Stimulated activated CD8-positive, alpha-beta memory T cell treated with anti-CD3 and anti-CD28 coated beads, Interleukin-2, amount 100 ng/mL, for 1 hour (primary cell): ENCODE measurements at places on chromosomes 13 and 19.

DNA sequence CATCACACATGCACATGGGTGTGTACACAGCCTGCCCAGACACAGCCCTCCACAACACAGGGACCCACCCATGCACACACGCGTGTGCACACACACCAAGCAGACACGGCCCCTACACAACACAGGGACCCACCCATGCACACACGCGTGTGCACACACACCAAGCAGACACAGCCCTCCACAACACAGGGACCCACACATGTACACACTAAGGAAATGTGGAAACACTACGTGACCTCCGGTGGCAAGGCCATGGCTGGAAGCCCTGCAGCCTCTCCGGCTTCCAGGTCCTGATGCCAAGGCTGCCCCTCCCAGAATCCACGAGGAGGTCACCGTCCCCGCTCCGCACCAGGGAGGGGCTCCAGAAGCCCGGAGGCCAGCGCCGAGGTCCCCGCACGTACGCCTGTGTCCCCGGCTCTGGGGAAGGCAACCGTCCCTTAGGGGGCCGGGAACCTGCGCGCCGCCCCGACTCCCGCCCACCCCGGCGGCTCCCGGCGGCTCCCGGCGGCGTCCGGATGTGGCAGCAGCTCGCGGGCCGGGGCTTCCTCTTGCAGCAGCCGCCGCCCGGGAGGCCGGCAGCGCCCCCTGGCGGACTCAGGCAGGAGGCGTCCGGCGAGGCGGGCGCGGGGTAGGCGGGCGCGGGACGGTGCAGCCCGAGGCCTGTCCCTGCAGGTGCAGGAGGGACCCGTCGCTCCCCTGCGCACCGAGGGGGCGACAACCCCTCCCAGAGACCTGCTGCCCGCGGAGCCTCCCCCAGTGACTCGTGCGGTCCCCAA lies 29.8 kb upstream of the GRTP1 start:
- peak; percentile 71 for DNase-seq

- DNase-seq: no peak
Observed at GRCh38 chr13:37142877-37143276, 37.4 kb upstream of the CSNK1A1L start.

DNA sequence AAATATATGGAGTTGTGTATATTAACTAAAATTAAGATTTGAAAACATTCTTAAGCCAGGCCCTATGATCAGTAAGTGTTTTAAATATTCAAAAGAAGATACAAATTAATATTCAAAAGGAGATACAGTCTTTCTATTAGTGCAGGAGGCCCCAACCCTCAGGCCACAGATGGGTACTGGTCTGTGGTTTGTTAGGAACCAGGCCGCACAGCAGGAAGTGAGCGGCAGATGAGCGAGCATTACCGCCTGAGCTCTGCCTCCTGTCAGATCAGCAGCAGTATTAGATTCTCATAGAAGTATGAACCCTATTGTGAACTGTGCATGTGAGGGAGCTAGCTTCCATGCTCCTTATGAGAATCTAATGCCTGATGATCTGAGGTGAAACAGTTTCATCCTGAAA lies 232.9 kb downstream of the FOXO1 start:
- DNase-seq: no peak

GRCh38 chr13:50290186-50290585 lies 274.9 kb downstream of the KCNRG start:
- DNase-seq: no peak

- DNase-seq: no peak
Observed at GRCh38 chr19:48907671-48908070, 7.6 kb downstream of the NUCB1 start.

DNA sequence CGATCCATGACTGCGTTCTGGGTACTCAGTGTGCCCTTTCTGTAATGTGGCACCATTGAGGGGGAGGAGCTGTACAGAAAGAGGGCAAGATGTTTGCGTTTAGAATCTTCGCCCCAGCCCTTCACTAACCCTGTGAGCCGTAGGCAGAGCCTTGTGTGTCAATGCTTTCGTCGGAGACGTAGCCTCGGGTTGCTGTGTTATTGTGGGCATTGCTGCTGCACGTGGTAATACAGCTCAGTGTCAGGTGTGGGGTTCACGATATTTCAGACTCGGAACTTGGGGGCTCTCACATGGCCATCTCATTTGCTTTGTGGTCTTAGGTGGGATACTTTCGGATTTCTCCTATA lies 6.1 kb downstream of the RPS9 start:
- no peak for DNase-seq

DNA sequence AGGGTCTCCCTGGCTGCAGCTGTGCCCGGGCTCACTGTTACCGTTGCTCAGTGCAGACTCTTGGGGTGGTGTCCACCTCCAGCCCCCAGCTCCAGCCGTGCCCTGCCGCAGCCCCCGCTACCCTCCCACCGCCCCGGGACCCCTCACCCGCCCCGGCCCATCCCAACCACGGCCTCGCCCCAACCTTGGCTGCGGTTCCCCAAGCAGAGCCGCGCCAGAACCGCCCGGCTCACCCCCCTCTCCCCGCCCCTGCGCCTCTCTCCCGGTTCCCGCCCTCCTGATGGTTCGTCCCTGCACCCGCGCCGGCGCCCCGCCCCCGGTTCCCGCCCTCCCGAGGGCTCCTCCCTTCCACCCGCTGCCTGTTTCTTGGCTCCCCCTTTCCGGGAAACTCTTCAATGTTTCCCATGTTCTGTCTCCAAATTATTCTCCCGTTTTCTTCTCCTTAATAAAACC lies 40.3 kb downstream of the ANKRD10 start:
- DNase-seq: no peak

DNA sequence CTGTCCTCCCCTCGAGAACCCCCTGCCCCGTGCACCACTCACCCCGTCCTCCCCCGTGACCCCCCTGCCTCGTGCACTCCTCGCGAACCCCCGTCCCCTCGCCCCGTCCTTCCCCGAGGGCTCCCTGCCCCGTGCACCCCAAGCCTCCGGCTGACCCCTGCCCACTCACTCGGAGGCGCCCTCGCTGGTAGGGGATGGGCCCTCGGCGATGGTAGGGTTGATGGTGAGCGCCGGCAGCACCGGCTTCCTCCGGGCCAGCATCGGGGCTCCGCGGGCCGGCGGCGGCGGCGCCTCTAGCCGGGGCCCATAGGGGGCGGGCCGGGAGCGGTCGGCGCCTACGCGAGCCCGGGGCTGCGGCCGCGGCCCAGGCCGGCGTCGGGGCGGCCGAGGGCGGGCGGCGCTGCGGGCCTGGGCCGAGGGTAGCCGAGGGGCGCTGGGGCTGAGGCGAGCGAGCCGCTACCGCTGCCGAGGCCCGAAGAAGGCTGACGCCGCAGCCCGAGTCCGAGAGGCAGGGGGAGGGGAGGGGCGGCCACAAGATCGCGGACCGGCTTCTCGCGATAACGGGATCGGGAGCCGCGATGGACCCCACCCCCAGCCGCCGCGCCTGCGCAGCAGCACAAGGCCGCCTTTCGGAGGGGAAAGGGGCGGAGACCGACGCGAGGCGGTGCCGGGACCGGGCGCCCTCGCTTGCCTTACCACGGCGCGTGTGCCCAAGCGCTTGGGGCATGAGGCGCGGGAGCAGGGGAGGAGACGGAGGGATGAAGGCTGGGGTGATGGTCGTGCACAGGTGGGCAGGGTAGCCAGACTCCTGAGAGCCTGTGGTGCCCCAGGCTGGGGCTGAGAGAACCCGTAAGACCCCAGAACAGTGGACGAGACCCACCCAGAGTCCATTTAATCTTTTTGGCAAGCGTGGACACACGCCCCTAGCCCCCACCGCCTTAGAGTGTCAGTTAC lies at the start of gene MAP2K2:
Gene MAP2K2 (minus strand): TSS at position 508 of the 954 bp plus-strand sequence. CDS start 247 bp downstream, at position 261.
- peak; percentile 95 for DNase-seq

GRCh38 chr13:55437162-55437561 lies 1703.6 kb upstream of the PRR20A start:
- no peak for DNase-seq

- DNase-seq: no peak
Observed at GRCh38 chr13:32624441-32624840, 38.2 kb downstream of the PDS5B start.

DNA sequence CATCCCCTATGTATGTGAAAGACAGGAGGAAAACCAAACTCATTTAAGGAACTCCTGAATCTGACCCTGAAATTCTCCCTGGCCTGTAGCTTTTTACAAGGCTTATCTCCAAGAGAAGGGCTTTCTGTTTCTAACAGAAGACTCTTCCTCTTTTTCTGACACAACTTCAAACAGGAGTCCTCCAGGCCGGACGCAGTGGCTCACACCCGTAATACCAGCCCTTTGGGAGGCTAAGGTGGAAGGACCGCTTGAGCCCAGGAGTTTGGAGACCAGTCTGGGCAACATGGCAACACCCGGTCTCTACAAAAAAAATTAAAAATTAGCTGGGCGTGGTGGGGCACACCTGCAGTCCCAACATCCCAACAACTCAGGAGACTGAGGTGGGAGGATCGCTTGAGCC lies 41.9 kb downstream of the CARS2 start:
- no peak for DNase-seq

DNA sequence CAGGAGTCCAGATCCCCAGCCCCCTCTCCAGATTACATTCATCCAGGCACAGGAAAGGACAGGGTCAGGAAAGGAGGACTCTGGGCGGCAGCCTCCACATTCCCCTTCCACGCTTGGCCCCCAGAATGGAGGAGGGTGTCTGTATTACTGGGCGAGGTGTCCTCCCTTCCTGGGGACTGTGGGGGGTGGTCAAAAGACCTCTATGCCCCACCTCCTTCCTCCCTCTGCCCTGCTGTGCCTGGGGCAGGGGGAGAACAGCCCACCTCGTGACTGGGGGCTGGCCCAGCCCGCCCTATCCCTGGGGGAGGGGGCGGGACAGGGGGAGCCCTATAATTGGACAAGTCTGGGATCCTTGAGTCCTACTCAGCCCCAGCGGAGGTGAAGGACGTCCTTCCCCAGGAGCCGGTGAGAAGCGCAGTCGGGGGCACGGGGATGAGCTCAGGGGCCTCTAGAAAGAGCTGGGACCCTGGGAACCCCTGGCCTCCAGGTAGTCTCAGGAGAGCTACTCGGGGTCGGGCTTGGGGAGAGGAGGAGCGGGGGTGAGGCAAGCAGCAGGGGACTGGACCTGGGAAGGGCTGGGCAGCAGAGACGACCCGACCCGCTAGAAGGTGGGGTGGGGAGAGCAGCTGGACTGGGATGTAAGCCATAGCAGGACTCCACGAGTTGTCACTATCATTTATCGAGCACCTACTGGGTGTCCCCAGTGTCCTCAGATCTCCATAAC lies at the start of gene APOE:
Gene APOE (plus strand): TSS at position 360 of the 724 bp plus-strand sequence. CDS start 829 bp downstream, outside the sequence.
- DNase-seq: no peak

GRCh38 chr19:6801485-6802086 lies 29.1 kb downstream of the VAV1 start:
- DNase-seq: peak; percentile 60

GRCh38 chr13:31595563-31595962 lies 143.8 kb upstream of the RXFP2 start:
- DNase-seq: no peak

DNA sequence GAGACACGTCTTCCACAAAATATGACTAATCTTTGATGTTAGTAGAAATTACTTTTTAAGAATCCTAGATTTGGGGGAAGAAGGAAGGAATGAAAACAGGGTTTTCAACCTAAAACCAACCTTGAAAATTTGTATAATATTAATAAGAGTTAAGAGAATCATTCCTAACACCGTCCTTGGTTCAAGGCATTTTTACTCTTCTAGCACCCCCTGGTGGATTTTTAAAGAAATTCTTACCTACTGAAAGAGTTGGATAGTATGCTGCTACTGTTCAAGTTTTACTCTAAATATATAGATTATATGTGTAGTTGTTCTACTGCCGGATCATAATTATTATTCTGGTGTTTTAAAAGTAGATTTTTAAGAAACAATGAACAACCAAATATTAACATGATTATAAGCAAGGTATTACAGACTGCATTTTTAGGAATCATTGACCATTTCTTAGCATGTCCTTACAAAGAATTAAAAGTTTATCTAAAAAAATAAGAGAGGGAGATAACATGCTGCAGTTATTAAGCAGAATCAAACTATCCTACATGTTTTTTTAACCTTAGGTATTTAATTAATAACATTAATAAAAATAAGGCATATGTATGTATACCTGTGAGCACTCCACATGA lies 7.4 kb upstream of the SLITRK6 start:
- DNase-seq: no peak
